ENCODE measurements at places on chromosomes 6 and 20.

- no peak for DNase-seq
Observed at GRCh38 chr6:133288662-133289061, 47.5 kb downstream of the EYA4 start.

DNA sequence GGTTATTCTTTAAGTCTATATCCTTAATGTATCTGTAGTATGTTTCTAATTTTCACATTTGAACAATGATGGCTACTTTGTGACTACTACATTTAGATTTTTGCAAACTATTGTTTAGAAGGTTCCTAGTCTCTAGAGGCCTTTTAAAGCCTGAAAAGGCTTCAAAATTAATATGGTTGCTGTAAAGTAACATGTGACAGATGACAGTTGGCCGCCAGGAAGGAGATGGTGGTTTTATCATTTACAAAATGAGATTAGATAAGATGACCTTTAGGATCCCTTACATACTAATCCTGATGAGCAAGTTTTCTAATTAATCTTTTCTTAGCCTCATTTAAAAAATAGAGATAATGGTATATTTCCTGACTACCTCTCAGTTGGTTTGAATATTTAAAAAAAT lies 18.8 kb downstream of the SCAF8 start:
- no peak for DNase-seq

- no peak for DNase-seq
Observed at GRCh38 chr6:93453956-93454355, 34.6 kb upstream of the EPHA7 start.

DNA sequence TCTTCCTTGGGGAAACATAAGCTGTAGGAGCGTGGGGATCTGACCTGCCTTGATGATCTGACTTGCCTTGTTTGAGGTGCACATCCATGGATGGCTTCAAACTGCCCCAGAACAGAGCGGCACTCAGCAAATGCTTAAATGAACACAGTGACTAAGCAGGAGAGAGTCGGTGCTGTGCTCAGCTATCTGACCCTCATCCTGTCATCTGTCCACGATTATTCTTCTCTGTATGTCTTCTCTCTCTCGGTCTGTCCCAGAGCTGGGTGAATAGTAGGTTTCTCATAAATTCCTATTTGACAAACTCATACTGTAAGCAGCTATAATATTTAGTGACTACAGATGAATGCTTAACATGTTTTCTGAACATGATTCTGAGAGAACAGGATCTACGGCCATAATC lies 37.3 kb downstream of the TRAM2 start:
- DNase-seq = no peak

DNA sequence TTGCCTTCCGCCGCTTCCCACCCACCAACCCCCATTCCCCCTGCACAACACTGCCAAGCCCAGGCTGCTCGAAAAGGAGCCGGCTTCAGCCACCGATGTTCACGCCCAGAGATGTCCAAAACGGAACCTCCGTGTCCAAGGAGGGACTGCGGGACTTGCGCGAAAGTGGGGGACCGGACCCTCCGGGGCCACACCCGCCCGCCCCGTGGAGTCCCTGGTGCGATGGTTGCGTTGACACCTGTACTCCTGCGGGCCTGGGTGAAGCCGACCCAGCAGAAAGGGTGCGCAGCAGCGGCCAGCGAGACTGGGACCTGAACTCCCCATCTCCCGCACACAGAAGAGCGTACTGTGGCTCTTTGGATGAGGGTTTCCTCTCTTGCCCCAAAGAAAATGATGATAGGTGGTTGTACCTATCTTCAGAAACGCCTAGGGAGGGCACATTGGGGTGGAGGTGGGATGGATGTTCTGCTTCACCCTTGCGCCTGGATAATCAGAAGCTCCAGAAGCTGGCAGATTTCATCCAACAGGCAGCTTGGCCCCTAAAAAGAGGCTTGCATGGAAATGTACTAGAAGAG lies 1.9 kb upstream of the VGLL2 start:
- no peak for DNase-seq

- DNase-seq = no peak
Observed at GRCh38 chr20:5069141-5069806, 50.5 kb downstream of the PCNA start.

GRCh38 chr20:56439771-56440291 lies 27.8 kb downstream of the CASS4 start:
- no peak for DNase-seq

GRCh38 chr6:95231416-95231815 lies 345.9 kb upstream of the MANEA start:
- DNase-seq = no peak

DNA sequence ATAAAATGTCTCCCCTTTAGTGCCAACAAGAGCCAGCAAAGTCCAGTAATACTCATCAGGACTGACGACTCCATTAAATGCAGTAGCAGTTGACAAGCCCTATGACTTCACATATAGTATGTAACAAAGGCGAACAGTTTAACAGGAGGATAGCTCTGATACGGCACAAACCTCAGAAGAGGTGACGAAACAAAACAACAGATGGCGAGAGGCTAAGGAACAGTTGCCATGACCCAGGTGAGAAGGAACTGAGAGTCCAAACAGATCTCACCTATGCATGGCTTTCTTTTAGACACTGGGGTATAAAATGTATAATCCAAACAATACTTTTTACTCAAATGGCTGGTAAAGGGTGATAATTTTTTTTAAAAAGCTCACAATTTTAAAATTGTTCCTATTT lies 37.1 kb downstream of the SYNE1 start:
- DNase-seq = no peak

DNA sequence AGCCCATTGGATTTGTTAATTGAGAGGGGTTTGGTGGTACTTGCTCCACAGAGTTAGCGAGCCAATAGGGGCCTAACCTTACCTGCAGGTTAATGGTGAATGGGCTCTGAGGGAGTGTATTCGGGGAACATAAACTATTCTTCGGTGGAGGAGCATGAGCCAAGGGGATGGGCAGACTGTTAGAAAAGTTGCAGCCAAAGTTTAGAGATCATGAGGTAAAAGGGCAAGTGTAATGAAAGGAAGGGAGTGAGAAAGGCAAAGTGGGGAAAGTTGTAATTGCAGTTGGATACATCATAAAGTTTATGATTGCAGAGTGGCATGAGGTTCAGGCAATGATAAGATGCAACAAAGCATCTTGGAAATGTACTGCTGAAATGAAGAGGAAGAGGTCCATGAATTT lies 142.1 kb upstream of the TBX18 start:
- no peak for DNase-seq

GRCh38 chr6:139591075-139591865 lies 216.8 kb upstream of the CITED2 start:
- DNase-seq = no peak

- DNase-seq = no peak
Observed at GRCh38 chr20:50487397-50487796, 22.8 kb upstream of the PTPN1 start.

DNA sequence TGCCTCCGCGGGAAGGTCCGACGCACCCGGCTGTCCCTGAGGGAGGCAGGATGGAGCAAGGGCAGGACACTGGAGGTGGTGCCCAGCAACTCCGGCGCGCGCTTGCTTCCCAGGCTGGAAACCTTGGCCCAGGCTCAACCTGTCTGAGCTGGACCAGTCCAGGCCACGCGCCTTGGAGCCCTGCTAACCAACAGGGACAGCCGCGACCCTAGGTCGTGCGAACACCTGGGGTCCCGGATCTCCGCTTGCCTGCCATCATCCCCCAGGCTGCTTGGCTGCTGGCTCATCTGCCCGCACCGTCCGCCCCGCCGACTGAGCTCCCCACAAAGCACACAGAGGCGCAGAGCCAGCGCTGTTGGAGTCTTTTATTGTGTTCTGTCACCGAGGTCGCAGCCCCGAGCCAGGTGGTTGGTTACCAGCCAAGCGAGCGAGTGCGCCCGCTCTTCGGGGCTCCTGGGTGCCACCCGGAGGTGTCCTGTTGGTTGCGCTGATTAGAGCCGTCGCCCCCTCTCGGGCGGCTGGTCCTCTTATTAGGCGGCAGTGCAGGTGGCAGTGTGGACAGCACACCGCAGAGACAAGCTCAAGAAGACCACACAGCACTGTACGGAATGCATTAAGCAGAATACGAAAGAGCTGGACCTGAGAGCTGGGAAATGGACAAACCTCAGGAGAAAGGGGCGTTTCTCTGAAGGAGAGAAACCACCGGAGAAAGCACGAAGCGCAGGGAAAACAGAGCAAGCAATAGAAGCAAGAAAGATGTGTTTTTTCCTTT lies 3.8 kb downstream of the COL12A1 start:
- peak; percentile 12 for DNase-seq

GRCh38 chr20:52974179-52974594 lies 2.0 kb downstream of the TSHZ2 start:
- no peak for DNase-seq

DNA sequence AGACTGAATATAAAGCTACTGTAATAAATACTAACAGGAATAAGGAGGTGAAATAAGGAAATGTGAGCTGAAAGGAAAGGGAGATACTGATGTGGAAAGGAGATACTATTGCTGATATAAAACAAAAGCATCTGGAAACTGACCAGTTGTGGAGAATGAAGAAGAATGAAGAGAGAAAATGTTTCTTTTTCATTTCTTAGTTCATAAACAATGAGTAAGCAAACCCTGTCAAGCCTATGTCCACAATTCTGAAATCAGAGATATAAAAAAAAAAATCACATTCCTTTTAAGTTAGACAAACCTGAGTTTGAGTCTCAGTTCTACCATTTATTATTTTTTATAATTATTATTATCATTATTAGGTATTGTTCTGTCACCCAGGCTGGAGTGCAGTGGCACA lies 121.6 kb upstream of the GJE1 start:
- no peak for DNase-seq

DNA sequence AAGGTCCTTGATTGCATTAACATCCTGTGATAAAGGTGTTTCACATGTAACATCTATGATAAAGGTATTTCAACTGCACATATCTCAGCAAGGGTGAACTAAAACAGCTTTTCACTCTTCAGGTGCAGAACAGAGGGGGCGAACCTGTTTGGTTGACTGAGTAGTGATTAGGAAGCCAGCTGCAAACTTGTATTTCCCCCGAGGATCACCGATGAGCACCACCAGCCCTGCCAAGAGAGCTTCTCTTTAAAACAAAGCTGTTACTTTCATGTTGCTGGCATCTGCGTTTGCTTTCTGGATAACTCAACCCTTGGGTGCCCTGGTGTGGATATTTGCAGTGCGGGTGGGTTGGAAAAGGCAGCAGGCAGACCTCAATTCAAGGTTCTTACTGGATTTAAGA lies 39.6 kb downstream of the JAG1 start:
- DNase-seq = no peak

- DNase-seq = no peak
Observed at GRCh38 chr6:54107470-54108090, 3.7 kb upstream of the MLIP start.

GRCh38 chr20:32478576-32478975 lies 106.6 kb downstream of the NOL4L start:
- no peak for DNase-seq

- no peak for DNase-seq
Observed at GRCh38 chr6:170093658-170094596, 197.0 kb downstream of the DLL1 start.

DNA sequence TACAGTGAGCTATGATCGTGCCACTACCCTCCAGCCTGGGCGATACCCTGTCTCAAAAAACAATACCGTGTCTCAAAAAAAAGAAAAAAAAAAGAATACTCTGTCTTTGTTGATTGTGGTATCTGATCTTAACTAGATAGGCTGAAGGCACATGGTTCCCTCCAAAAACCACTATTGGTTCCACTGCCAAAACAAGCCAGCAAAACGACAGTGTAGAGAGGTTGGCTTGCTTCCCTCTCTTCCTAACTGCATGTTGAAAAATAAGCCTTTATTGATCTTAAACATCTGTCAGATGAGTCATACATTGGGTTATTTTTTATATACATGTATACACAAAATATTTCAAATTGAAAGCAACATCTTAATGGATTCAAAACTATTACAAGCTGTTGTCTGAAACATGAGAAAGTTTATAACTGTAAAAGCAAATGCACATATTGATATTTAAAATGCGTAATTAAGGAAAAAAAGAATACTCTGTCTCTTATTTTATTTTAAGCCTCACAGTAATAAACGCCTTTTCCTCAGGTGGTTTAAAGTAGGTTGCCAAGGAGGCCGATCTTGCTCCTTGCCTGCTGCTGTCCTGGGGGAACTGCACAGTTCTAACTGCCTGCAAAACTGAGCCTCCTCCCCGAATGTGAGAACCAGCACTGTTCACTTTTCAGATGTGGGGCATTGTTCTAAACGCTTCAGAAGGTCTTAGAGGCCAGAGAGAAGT lies 7.0 kb upstream of the NINL start:
- no peak for DNase-seq

DNA sequence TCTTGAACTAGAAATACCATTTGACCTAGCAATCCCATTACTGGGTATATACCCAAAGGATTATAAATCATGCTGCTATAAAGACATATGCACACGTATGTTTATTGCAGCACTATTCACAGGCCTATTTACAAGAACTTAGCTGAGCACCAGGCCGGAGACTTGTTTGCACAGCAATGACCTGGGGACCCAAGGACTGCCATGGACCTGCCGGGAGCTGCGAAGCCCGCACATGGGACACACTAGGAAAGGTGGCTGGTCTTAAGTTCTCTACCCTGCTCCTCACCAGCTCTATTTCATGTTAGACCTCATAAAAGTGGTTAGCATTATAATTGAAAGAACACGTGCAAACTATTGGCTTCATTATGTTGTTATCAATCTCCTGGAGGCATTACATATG lies 70.4 kb upstream of the CST7 start:
- DNase-seq = no peak

GRCh38 chr6:133187114-133187513 lies 54.0 kb upstream of the EYA4 start:
- no peak for DNase-seq

DNA sequence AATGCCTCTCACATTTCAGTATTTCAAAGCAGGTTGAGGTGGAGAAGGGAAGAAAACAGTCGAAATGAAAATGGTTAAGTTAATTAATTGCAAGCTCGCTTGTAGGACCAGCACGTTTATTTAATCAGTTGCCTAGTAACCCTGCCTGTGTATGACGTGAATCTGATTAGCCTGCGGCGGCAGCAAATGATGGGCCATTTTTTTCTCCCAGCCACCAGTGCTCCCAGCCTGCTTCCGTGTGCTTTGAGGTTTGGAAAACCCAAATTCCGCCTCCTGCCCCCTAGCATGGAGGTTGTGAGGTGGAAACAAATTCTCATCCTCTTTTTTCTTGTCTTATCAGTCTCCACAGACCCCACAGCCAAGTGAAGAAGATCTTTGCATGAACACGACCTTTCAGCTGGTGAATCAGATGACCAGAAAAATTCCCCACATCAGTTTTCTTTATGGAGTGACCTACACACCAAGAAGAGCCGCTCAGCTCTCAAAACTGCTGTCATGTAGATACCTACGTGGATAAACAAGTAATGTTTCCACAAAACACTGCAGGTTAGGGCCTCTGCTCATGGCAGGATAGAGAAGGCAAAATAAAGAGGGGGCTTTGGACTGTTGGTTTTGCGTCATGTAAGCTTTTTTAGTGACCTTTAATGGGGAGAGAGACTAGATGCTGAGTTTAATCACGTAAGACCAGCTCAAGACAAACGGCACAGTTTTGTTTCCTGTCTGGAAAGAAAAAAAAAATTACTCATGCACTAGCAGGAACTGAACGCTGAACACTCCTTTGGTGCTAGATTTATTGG lies 572.9 kb upstream of the NOX3 start:
- no peak for DNase-seq
